ENCODE measurements at places on chromosomes 3 and 15.
A peak's percentile ranks its signal among the peaks of the same experiment; 100 is the strongest.

DNA sequence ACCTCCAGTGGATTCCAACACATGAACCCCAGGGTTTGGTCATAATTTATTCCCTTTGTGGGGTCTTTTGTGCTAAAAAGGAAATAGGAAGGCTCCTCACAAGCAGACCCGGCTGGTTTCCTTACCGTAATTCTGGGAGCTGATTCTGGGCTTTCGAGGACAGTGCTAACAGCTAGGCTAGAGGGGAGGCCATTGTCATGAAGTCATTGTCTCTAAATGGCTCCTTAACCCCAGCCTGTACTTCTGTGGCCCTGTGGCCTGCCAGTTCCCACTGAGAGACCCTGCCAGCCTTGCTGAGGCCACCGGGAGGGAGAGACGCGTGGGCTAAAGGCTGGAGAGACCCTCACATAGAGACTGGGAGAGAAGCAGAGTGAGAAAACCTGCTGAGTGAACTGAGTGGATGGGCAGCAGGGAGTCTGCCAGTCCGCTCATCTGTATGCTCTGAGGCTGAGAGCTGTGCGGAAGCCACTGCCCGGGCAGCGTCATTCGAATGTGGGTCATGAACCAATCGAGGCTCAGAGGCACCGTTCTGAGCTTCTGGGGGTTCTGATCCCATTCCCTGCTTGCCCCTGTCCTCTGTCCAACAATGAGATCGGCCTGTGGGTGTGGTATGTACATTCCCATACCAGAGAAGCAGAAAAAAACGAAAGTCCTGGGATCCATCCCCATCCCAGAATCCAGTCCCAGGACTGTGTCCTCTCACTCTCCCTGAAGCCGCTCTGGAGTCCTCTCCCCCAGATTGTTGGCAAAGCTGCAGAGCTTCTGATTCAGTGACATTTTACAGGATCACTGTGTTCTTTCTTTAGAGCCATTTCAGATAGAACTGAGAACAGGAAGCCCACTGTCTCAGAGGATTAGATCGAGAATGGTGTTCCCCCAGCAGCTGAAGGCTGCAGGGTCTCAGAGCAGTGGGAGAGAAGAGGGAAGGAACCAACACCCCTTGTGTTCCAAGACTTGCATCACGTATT, 21.3 kb upstream of the DGKG start:
- DNase-seq: no peak

- no peak for DNase-seq
Measured at GRCh38 chr3:95333826-95334225, 1271.0 kb downstream of the NSUN3 start.

GRCh38 chr3:115666920-115667737, 43.8 kb downstream of the GAP43 start:
- DNase-seq: no peak

DNA sequence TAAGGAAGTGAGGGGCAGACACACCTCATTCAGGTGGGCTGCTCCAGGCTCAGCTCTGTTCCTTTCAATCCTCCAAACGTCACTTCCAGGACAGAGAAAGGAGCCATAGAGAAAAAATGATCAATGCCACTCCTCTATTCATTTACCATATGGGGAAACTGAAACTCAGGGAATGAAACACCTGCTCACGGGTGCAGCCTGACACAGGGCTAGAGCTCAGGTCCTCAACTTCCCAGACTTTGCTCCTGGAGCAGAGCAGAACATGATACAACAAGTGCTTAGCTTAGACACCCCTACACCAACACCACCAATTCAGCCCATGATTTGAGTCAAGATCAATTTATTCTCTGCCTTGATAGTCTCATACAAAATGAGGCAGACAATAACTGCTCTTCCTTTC, 58.5 kb upstream of the LPP start:
- DNase-seq: no peak

- no peak for DNase-seq
Measured at GRCh38 chr15:35777061-35777460, 231.1 kb upstream of the DPH6 start.

GRCh38 chr3:129474984-129475804, 35.2 kb downstream of the IFT122 start:
- DNase-seq: no peak

DNA sequence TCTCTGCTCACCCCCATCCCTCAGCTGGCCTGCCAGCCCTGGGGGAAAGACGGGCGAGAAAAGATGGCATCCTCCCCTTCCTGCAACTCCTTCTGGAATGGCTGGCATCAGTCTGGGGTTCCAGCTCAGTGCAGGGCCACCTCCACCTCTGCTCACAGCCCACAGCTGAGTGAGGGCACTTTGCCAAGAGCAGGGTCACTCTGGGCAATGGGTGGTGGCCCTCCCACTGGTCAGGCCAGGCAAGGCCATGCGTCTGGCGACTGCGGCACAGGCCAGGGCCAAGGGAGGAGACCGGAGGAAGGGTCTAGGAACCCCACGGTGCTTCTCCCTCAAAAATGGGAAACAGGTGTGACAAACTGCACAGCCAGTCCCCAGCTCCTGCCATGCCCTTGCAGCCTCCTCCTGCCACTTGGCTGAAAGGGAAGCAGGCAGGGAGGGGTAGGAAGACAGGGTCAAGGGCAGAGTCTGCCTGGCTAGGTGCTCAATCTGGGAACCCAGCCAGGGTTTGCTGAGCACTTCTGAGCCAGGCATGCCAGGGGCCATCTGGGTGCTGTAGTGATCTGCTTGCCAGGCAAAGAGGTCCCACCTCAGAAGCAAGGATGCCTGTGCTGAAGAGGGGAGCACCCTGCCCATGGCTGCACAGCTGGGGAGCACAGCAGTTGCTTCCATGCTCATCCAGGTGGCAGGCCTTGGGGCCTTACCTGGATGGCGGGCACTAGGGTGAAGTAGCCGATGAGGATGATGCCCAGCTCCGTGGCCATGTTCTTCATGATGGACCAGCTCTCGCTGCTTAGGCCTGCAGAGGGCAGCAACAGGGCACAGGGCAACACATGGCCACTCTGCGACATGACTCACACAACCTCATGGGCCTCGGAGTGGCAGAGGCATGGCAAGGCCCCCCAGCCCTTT, 41.2 kb downstream of the PTPN23 start:
- DNase-seq: peak; percentile 48

- DNase-seq: peak; percentile 55
Measured at GRCh38 chr15:45179221-45179985, 8.4 kb downstream of the SHF start.

GRCh38 chr3:196736670-196737374, 2.8 kb upstream of the PAK2 start:
- DNase-seq: no peak

- DNase-seq: no peak
Measured at GRCh38 chr3:76646921-76647562, 392.9 kb upstream of the ROBO2 start.

GRCh38 chr15:28021281-28022039, 77.7 kb downstream of the OCA2 start:
- DNase-seq: peak; percentile 88

GRCh38 chr3:40229963-40230362, 79.5 kb upstream of the EIF1B start:
- DNase-seq: no peak

- DNase-seq: no peak
Measured at GRCh38 chr15:66572146-66572545, 6.3 kb upstream of the LCTL start.

DNA sequence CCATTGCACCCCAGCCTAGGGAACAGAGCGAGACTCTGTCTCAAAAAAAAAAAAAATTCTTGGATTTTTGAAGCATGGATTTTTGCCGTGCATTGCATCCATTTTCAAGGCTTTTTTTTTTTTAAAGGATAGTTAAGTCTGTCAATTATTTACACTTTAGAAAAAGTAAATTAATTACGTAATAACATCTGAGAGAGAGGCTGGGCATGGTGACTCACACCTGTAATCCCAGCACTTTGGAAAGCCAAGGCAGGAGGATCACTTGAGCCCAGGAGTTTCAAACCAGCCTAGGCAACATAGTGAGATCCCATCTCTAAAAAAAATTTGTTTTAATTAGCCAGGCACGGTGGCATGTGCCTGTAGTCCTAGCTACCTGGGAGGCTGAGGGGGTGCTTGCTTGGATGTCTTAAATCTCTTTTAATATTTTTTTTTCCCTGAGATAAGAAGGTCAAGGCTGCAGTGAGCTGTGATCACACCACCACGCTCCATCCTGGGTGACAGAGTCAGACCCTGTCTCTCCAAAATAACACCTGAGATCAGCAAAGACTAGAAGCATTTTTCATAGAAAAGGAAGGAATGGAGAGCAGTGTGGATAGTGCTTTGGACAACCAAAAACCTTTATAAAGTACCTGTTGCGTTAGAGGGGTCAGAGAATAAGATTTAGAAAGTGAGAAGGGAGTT, 6.8 kb upstream of the SENP7 start:
- peak; percentile 43 for DNase-seq

- no peak for DNase-seq
Measured at GRCh38 chr3:114498539-114499370, 204.9 kb downstream of the TIGIT start.

DNA sequence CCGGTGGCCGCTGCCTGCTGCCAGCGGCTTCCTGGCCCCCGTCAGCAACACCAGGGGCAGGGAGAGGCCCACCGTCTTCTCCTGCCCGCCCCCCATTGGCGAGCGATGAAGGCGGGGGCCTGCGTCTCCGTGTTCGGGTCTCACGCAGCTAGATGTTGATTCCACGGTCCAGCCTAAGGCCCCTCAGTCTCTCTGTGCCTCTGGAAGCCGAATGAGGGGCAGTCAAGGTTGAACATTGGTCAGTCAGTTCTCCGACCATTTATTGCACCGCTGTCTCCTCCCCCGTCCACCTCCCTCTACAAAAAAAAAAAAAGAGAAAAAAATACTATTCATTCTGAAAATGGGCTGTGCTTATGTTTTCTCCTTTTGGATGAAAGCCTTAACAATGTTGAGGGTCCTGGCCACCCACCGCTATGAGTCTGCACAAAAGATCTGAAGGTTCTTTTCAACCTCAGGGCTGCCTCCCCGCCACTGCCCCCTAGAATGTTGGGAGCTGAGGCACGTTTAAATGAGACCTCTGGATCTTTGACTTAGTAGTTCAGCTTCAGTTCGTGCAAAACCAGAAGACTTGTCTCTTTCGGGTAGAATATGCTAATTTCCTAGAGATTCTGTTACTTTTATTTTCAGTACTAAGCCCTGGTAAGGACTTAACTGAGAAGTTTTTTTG, 736 bp downstream of the IREB2 start:
- no peak for DNase-seq

DNA sequence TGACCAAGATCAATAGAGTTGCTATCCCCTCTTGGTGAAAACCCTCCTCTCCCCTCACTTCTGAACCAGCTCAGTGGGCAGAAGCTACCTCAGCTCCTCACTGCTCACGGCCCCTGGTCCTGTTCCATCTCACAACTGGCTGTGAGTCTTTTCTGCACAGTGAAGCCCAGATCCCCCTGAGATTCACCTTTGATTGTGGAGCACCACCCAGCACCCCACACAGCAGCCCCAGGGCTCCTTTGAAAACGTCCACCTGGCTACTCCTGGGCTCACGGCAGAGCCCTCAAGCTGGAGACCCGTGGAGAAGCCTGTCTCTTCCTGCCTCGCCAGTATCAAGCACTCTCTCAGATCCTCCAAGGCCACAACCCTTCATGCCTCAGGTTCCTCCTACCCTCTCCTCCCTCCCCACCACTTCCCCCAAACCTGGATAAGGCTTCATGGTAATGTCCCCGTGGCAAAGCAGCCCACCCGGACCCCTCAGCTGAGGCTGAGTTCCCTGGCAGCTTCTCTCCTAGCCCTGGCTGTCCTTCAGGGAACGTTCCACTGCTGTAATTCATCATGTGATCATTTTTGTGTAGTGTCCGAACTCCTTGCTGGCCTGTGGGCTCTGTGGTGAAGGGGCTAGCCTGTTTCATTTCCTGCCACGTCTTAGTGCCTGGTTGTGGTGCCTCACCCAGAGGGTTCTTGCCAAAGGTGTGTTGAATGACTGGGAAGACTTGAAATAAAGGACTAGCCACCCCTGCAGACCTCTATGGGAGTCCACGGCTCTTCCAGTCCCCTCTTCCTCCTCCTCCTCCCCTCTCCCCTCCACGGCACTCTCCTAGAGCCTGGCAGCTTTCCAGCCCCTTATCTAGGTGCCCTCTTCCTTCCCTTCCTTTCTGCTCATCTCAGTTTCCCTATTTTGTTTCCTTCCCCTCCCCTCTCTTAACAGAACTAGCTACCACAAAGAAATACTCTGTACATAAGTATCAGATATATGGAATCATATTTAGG, 44.5 kb downstream of the KY start:
- no peak for DNase-seq

DNA sequence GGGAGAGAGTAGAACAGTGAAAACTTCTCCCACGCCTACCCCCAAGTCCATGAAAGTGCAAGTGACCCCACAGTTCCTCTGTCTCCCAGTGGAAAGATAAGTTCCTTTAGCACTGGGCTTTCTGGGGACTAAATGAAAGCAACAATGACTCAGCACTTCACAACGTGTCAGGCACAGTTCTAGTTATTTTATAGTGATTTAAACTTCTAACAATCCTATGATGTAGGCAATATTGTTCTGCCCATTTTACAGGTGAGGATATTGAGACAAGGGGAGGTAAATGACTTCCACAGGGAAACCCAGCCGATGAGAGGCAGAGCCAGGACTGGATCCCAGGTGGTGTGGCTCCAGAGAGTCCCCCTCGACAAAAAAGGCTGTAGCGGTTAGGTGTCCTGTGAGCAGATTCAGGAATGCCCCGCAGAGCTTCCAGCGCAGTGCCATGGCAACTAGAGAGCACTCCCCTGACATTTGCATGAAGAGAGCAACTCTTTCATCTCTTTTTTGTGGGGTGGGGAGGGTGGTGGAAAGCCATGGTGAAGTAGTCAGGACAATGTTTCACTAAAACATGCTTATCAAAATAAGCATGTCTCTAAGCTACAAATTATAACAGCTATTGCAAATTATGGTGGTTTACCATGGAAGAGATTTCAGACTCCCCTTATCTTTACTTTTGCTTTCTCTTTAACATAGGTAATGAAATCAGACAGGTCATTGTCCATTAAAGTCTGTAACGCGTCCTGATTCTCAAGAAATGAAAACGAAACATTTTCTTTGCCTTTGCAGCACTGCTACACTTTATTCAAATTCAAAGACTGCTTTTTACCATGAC, 62.1 kb downstream of the NR2F2 start:
- no peak for DNase-seq

DNA sequence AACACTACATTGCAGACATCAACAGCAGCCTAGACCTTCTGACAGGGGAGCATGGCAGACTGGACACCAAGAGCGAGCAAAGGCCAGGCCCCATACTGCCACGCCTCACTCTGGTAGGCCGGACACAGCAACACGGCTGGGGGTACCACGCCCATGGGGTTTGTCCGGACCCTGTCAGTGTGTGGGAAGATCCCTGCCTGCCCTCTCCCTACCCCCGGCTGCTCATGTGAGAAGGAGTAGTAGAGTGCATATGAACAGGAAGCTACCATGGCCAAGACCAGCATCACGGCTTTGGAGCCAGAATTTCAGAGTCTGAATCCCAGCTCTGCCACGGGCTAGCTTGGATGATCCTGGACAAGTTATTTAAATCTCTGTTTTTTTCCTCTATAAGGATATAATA, 27.9 kb downstream of the ALDH1L1 start:
- no peak for DNase-seq

- DNase-seq: no peak
Measured at GRCh38 chr3:31389939-31390338, 142.8 kb upstream of the STT3B start.

- peak; percentile 52 for DNase-seq
Measured at GRCh38 chr3:9036404-9037131, 73.3 kb upstream of the RAD18 start.
